ENCODE measurements at places on chromosomes 1 and 21.

- DNase-seq = no peak
Measured at GRCh38 chr21:34530261-34530660, 18.3 kb upstream of the KCNE1 start.

- DNase-seq = no peak
Measured at GRCh38 chr1:23996700-23997229, 16.6 kb upstream of the SRSF10 start.

- peak; percentile 54 for DNase-seq
Measured at GRCh38 chr1:239976130-239976968, 115.3 kb upstream of the FMN2 start.

DNA sequence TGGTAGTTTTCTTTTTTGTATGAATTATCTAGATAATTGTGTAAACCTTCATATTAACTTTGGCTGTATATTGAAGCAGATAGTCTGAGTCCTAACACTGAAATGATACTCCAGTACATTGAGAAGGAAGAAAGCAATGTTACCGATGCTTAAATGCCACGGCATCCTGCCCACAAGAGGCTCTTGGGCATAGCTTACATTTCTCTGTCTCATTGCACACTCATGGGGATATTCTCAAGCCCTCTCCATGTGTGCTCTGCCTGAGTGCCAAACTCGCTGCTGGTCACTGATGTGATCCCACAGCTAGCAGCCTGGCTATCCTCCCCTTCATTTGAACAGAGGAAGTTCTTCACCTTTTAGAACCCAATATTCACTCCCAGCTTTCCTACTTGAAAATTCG lies 179.4 kb downstream of the TGFB2 start:
- no peak for DNase-seq

DNA sequence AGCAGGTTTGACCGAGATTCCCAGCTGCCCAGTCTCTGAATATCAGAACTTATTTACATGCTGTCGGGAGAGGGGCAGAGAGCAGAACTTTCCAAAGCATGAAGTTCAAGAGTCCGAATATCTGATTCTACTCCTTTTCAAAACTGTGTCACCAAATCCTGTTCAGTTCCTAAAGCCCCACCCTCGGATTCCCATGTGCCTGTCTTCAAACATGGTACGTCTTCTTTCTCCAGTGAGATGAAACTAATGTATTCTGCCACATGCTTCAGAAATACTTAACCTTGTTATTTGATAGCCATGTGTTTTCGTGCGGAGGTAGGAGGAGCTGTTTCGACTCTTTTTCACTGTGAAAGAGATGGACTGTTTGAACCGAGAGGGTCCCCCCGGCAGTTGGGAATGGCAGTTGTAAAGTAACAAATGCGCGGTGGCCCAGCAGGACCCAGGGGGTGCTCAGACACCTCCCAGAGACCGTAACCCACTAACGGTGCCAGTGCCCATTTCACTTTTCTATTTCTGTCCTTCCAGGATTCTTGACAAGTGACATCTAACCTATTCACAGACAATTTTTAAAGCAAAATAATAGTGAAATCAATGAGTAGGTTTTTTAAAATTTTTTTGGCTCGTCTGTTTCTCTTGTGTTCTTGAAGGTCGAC lies 67.2 kb downstream of the ZBTB18 start:
- DNase-seq = no peak

DNA sequence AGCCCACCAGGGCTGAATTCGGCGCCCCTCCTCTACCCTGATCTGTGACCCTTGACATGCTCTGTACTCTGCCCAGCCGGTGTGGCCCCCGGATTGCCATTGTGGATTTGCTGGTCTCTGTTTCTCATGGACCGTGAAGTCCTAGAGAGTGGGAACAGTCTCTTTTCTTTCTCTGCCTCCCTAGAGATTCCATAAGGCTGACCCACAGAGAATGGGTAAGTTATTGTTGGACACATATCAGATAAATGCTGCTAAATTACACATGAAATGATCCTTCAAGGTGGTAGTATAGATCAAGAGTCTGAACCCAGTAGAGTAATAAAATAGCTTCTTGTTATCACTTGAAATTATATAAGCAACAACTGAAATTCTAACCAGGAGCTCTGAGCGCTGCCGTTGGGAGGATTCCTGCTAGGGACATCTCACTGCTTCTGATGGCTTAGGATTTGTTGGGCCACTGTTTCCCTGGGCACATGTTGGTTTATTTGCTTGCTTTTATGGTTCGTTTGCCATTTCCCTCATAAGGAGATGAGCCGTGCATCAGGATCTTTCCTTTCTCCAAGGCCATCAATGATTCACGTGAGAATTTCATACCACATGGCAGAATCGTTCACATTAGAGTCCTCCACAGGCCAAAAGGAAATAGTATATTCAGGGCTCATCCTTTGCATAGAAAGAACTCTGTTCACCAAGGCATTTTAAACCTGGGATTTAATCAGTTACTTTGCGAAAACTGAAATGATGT lies 111.9 kb downstream of the ZBTB18 start:
- no peak for DNase-seq

GRCh38 chr21:45257673-45258341 lies 29.9 kb downstream of the POFUT2 start:
- DNase-seq = no peak

- DNase-seq = no peak
Measured at GRCh38 chr1:156652131-156652991, 10.4 kb downstream of the BCAN start.

- DNase-seq = no peak
Measured at GRCh38 chr1:154729031-154729442, 121.1 kb upstream of the ADAR start.

GRCh38 chr1:101291562-101292380 lies 55.0 kb downstream of the S1PR1 start:
- peak; percentile 73 for DNase-seq

DNA sequence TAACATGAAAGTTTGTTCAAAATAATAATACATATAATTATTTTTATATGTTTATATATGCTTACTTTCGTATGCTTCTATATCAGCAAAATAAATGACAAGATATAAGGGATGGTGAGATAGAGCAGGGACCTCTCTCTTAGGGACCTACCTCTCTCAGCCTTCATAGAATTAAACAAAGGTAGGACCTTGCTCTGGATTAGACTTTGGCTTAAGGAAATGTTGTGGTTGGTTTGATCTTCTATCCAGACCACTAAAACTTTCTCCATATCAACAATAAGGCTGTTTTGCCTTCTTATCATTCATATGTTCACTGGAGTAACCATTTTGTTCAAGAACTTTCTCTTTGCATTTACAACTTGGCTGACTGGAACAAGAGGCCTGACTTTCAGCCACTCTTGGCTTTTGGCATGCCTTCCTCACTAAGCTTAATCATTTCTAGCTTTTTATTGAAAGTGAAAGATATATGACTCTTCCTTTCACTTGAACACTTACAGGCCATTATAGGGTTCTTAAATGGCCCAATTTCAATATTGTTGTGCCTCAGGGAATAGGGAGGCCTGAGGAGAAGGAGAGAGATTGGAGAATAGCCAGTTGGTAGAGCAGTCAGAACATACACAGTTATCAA lies 14.4 kb downstream of the FRRS1 start:
- DNase-seq = no peak

- DNase-seq = no peak
Measured at GRCh38 chr1:187513190-187513589, 684.4 kb downstream of the PLA2G4A start.

GRCh38 chr1:55124470-55124869 lies 85.1 kb downstream of the PCSK9 start:
- no peak for DNase-seq

- DNase-seq = no peak
Measured at GRCh38 chr1:233945573-233945972, 41.1 kb downstream of the SLC35F3 start.

- no peak for DNase-seq
Measured at GRCh38 chr1:58062635-58063034, 483.9 kb downstream of the OMA1 start.

- no peak for DNase-seq
Measured at GRCh38 chr1:113981962-113982931, 3.0 kb downstream of the OLFML3 start.

DNA sequence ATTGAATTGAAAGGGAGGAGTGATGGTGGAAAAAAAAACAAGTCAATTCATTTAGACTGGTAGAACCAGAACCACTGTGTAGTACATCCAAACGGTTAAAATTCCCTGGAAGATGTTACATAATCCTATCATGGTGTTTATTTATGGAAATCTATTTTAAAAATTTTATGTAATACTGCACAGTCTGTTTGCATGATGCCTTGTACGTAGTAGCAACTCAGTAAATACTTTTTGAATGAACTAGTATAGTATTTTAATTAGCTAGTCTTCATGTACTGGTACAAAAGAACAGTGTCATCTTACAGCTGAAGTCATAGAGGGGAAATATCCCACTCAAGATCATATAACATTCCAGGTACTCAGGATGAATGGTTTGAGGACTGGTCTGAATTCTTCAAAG lies 27.0 kb upstream of the IER5 start:
- no peak for DNase-seq

- DNase-seq = no peak
Measured at GRCh38 chr1:190328361-190328760, 149.3 kb downstream of the BRINP3 start.

DNA sequence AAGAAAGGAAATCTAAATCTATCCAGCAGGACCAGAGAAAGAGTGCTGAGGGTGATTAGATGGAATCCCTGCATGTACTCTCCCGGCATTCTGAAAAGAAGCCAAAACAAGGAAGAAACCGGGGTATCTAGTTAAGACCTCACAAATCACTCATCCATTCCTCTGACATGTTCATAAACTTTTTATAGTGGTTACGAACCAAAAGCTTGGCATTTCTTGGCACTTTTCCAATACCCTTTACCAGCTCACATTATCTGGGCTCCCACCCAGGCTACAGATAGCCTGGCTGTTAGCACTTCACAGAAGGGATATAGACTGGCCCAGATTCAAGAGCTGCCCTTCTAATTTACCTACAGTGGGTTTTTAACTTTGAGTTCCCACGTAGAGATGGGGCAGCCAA lies 1.8 kb upstream of the C1orf74 start:
- DNase-seq = no peak

- no peak for DNase-seq
Measured at GRCh38 chr1:173253046-173253445, 45.9 kb upstream of the TNFSF4 start.

Measured in foreskin melanocyte (primary cell).